Smooth muscle cell of the pulmonary artery (primary cell): ENCODE measurements at places on chromosomes 16 and 17. TPM values are rescaled to one million over a fixed set of nuclear protein-coding genes. Genes with fewer than 3 reads are reported as not detected.

DNAI2 gene
- not detected in 2 replicates for total RNA-seq

SLC16A13 gene
- total RNA-seq = 0.85 and 1.1 TPM in 2 replicates

KPNA2 gene
- 49.2 and 56.0 TPM in 2 replicates for total RNA-seq

SLC5A2 gene
- total RNA-seq = 0.03 and 0.07 TPM in 2 replicates
